Upper lobe of right lung (tissue), 1 donor: ENCODE measurements at places on chromosomes 5 and 9. TPM values are rescaled to one million over a fixed set of nuclear protein-coding genes. Genes with fewer than 3 reads are reported as not detected.

ZNF169 gene
- 6.0 TPM for total RNA-seq

SPINK7 gene
- not detected for total RNA-seq

CDC25C gene
- total RNA-seq, result 0.29 TPM

HSPA5 gene
- 282 TPM for total RNA-seq

WWC1 gene
- total RNA-seq, result 94.2 TPM

MLANA gene
- total RNA-seq, result not detected

LHX3 gene
- total RNA-seq, result not detected

PDE8B gene
- 4.9 TPM for total RNA-seq

LPCAT1 gene
- 690 TPM for total RNA-seq

PPP3R2 gene
- not detected for total RNA-seq

RETREG1 gene
- 22.8 TPM for total RNA-seq

N4BP3 gene
- 5.2 TPM for total RNA-seq

PCDHA13 gene
- 2.3 TPM for total RNA-seq

TEK gene
- 65.6 TPM for total RNA-seq

CER1 gene
- total RNA-seq, result not detected

KCNMB1 gene
- total RNA-seq, result 1.5 TPM

SAXO1 gene
- total RNA-seq, result 0.12 TPM

CKMT2 gene
- 3.0 TPM for total RNA-seq

ELAVL2 gene
- not detected for total RNA-seq

ANKRD55 gene
- 0.49 TPM for total RNA-seq

DCTN3 gene
- 59.3 TPM for total RNA-seq

MARVELD2 gene
- 32.4 TPM for total RNA-seq

DMGDH gene
- total RNA-seq, result 0.78 TPM

GPR21 gene
- total RNA-seq, result 3.3 TPM

QRFP gene
- total RNA-seq, result not detected

PPP1R26 gene
- 27.5 TPM for total RNA-seq

MCTP1 gene
- total RNA-seq, result 40.7 TPM

RECK gene
- 20.1 TPM for total RNA-seq

LCN1 gene
- total RNA-seq, result not detected

HAUS6 gene
- total RNA-seq, result 5.8 TPM

RAB3C gene
- total RNA-seq, result 0.67 TPM

CDKN2B-AS1 gene
- total RNA-seq, result 2.3 TPM

SHOC1 gene
- total RNA-seq, result not detected

ISOC1 gene
- 22.0 TPM for total RNA-seq

CDX1 gene
- not detected for total RNA-seq

NTNG2 gene
- total RNA-seq, result 7.6 TPM

PCDHGB3 gene
- total RNA-seq, result 2.6 TPM

PTAR1 gene
- total RNA-seq, result 48.9 TPM

FBP1 gene
- 357 TPM for total RNA-seq

PKD2L2 gene
- total RNA-seq, result not detected

SLC34A1 gene
- not detected for total RNA-seq

FOXD4 gene
- total RNA-seq, result 0.75 TPM

PAEP gene
- not detected for total RNA-seq

OR4F3 gene
- not detected for total RNA-seq

GRIA1 gene
- 21.9 TPM for total RNA-seq
